Esophagus squamous epithelium (tissue), 5 donors: ENCODE measurements at places on chromosomes 2 and 18. TPM values are rescaled to one million over a fixed set of nuclear protein-coding genes. Genes with fewer than 3 reads are reported as not detected.

GRCh38 chr2:198296665-198297308 is 492.4 kb downstream of the PLCL1 start:
- no peak for DNase-seq

The ADGRF3 gene
- not detected for total RNA-seq

DNA sequence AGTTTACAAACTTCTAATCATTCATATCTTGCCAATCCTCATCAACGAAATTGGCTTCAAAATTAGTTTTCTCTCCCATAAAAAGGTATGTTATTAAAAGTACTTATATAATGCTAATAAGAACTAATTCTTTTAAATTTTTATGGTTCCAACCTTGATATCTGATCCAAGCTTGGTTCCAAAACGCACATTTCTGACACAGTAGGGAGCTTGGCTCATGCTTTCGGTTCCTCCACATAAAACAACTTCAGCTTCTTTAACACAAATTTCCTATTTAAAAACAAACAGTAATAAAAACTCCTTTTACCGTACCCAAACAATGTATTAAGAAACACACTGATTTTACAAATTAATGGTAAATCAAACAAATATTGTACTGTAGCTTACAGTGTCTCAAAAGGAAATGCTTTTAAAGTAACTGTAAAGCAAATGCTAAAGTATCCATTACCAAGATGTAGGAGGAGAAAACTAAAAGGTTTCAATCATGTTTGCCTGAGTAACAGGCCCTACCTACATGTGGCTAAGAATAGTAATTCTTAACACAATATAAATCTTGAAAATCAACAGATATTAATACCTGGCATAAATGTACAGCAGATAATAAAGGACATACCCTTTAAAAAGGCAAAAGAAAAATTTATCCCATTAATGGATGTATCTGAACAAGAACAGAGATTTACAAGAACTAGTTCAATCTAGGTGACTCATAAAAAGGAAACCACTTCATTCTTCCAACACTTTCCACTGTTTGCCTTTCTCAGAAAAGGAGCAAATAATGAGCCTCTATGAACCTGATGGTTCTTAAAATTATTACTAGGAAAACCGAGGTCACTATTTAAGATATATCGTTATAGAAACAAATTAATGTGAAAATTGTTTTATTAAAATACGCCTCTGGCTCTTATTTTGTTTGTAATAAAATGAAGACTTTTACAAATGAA is 17.5 kb downstream of the ACAA2 start:
- no peak for DNase-seq

The GPR35 gene
- 1.5 TPM for total RNA-seq

The COL3A1 gene
- 119 TPM for total RNA-seq

DNA sequence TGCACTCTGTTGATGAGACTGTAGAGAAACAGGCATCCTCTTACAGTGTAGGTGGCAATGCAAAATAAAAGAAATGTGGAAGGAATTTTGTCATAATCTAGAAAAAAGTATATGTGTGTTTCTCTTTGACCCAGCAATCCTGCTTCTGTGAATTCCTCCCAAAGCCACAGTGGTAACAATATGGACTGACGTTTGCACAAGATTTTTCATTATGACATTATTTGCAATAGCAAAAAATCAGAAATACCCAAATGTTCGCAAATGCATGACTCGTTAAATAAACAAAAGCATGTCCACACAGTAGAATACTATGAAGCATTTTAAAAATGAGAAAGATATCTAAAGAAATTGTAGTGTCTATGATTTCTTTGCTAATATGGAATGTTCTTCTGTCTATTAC is 255.2 kb upstream of the NRP2 start:
- DNase-seq, result no peak

- DNase-seq, result no peak
Measured at GRCh38 chr18:70468861-70469547, 180.2 kb downstream of the SOCS6 start.

The CD226 gene
- 5.2 TPM for total RNA-seq

DNA sequence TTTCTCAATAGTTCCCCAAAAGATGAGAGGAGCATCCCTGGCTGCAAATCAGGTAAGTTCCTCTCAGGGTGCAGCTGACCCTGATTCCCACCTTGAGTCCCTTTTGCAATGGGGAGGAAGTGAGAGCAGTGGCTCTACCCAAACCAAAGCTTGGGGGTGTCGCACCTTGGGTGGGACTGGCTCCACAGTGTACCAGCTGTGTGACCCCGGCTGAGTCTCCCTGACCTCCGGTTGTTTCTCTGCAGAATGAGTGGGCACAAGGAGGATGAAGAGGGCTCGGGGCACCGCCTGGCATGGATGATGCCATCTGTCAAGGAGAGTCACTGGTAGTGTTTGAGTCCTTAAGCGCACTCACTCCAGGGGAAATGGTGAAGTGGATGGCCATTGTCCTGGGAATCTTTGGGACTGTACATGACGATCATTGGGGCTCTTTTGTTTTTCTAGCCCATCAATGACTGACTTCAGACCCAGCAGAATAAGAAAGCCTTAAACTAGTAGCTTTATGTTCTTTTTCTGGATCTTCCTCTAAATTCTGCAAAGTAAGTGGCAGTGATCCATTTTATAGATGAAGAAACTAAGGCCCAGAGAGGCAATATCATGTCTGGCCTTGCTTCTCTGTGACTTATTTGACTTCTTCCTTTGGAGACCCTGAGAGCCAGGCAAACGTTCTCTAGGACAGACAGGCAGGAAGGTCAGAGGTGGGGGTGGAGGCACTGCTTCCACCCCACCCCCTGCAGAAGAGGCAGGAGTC is 106.3 kb upstream of the ST3GAL5 start:
- no peak for DNase-seq

GRCh38 chr2:37928377-37928776 is 3.3 kb downstream of the RMDN2 start:
- DNase-seq, result no peak

The DPP10 gene
- not detected for total RNA-seq

DNA sequence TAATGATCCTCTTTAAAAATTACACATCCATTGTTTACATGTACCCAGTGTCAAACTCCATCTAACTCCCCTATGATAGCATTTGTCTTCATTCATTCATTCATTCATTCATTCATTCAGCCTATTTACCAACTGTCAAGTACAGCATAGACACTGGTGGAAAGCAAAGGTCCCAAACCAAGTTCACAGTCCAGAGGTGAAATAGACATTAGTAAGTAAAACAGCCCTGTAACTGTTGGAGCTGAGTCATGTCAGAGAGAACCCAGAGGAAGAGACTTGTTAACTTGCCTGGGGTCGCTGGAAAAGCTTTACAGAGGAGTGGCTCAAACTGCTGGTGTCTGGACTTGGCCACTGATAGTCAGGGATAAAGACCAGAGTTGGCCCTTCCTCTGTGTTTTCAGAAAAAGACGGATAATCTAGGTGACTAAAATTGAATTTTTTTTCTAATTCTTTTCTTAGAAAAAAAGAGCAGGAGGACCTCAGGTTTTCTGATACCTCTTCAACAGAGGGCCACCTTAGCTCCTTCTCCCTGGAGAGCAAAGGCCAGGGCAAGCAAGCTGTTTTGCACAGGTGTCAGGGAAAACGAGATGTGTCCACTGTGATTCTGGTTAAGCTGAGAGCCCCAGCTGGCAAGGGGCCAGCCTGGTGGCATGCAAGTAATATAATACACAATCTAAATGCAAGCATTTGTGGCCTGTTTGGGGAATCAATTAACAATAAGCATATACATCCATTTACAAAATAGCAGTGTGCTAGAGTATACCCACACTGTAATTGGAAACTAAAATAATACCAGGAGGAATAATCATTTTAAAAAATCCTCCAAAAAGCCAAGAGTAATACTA is 96.7 kb upstream of the SLC14A2 start:
- DNase-seq, result no peak

DNA sequence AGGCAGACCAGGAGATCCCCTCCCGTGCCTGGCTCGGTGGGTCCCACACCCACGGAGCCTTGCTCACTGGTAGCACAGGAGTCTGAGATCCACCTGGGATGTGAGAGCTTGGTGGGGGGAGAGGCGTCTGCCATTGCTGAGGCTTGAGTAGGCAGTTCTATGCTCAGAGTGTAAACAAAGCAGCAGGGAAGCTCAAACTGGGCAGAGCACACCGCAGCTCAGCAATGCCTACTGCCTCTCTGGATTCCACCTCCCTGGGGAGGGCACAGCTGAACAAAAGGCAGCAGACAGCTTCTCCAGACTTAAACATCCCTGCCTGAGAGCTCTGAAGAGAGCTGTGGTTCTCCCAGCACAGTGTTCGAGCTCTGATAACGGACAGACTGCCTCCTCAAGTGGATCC is 85.1 kb downstream of the UGP2 start:
- DNase-seq, result no peak

DNA sequence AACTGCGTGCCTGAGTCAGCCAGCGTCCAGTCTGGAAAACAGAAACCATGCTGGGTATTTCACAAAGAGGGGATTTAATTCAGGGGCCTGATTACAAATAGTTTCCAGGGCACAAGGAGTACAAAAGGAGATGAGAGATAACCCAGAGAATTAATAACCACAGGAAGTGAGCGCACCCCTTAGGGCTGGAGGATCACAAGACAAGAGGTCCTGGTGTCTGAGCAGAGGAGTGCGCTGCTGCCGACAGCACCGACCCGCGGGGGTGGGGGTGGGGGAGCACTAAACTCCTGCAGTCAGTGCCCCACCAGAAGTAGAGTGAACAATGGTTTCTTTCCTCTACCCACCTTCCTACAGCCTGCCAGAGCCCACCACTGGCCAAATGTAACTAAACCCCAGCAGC is 20.8 kb upstream of the MAL start:
- no peak for DNase-seq

DNA sequence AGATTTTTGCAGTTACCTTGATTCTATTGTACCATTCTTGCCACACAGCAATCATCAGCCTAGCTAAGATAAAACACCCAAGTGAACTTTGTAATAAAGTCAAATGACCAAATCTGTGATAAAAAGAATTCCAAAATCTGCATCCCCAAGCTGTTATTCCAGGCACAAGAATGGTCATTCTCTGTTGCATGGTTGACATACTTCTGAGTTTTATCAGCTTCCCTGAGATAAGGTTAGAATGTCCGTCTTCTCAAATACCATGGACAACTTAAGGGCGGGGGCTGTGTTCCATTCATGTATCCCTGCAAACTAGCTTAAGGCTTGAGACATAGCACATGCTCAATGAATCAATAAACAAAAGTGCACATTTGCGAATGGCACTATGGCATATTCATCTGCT is 8.1 kb upstream of the BMP10 start:
- no peak for DNase-seq

GRCh38 chr2:216636551-216637450 is 3.6 kb downstream of the IGFBP2 start:
- no peak for DNase-seq
